ENCODE measurements at places on chromosomes 1 and 21. TPM values are rescaled to one million over a fixed set of nuclear protein-coding genes. Genes with fewer than 3 reads are reported as not detected.
A peak's percentile ranks its signal among the peaks of the same experiment; 100 is the strongest.

The CHIA gene
- not detected for polyA plus RNA-seq

DNA sequence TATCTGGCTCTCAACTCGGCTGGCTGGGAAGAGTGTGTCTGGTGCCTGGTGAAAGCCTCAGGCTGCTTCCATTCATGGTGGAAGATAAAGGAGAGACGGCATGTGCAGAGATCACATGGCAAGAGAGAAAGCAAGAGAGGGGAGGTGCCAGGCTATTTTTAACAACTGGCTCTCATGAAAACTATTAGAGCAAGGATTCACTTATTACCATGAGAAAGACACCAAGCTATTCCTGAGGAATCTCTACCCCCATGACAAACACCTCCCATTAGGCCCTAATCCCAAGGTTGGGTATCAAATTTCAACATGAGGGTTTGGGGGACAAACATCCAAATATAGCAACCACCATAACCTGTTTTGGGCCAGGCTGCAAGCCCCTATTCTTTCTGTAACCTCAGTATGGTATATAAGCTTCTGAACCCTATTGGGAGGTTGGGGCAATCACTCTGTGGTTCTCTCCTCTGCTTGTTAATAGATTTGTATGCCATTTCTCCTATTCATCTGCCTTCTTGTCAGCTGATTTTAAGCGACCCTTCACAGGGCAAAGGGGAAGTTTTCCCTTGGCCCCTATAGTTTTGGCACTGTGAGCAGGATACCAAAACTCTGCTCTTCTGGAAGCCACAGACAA, 179.0 kb upstream of the TNR start:
- H3K4me3 ChIP-seq, result no peak overlapping the region
- no peaks in the 10 kb centered on the region for H3K27me3 ChIP-seq

DNA sequence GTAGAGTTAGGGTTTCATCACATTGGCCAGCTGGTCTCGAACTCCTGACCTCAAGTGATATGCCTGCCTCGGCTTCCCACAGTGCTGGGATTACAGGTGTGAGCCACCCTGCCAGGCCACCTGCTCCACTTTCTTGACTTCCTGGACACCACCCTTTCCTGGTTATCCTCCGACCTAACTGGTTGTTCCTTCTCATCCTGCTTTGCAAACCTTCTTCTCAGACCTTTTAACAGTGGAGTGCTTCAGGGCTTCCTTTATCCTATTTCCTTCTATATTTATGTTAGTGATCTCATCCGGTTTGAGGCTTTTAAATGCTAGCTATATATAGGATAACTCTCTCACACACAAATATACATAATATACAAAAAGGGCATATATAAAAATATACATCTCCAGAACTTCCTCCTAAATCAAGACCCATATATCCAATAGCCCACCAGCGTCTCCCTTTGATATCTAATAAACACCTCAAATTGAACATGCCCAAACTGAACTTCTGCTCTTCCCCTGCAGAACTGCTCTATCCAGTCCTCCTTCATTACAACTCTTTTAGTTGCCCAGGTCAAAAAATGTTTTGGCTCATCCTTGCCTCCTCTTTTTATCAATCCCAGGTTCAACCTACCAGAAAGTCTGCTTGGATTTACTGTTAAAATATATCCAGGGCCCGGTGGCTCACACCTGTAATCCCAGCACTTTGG, 19.5 kb upstream of the UQCRHL start:
- no peaks in the 10 kb centered on the region for H3K36me3 ChIP-seq
- H3K4me1 ChIP-seq, result peaks cover 60% of the 10 kb centered on the region
- H3K27me3 ChIP-seq, result no peaks in the 10 kb centered on the region
- H3K4me3 ChIP-seq, result no peak overlapping the region

The C1orf116 gene
- polyA plus RNA-seq, result not detected

- H3K4me3 ChIP-seq, result no peak overlapping the region
- H3K4me1 ChIP-seq, result no peaks in the 10 kb centered on the region
- no peaks in the 10 kb centered on the region for H3K27me3 ChIP-seq
- DNase-seq, result peak; percentile 37
- H3K27ac ChIP-seq, result no peak overlapping the region
Observed at GRCh38 chr1:17419626-17420328, 19.7 kb downstream of the RCC2 start.
